Activated T-cell treated with anti-CD3 and anti-CD28 coated beads for 24 hours (primary cell): ENCODE measurements at places on chromosomes 1 and 21.

GRCh38 chr1:190436615-190437014, 41.0 kb downstream of the BRINP3 start:
- DNase-seq = no peak

DNA sequence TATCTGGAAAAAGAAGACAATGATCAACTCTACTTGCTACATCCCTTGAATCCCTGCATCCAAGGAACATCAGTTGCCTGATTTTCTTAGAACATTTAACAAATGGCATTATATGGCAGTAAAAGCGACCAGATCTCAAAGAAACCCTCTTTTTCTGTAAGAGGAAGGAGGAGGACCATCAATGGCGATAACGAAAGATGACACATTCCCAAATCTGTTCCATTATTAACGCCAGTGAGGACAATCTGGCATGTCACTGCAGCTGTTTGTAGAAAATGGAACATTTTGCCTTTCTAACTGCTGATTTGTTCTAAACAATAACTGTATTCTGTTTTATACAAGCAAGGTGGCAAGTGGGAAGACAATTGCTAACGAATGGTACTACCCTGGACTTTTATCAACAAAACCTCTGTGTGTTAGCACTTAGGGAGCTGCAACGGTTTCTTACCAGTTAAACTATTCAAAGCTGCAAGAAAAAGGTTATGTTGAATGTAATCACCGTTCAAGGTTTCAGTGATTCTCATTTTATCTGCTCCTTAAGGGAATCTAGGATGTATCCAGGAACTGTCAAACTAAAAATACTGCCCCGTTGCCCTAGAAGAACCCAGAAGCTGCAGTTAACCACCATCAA, 251.9 kb downstream of the SDCCAG8 start:
- DNase-seq = no peak

- DNase-seq = no peak
Observed at GRCh38 chr1:236381565-236382158, 12.4 kb upstream of the EDARADD start.

DNA sequence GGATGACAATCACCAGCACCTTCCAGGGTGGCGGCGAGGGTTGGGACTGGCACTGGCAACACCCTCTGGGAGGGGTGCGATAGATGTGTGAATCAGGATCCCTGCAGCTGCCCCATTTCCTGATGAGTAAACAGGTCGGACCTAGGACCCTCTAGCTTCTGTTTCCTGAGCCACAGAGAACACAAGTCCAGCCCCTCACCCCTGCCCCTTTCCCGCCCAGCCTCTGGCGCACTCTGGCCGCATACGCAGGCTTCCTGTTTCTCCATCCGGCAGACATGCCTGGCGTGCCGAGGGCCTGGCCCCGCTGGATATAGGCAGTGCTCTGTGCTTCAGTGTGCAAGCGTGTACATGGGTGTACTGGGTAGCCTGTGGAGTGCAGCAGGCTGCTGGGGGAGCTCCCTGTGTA, 4.6 kb downstream of the PEAR1 start:
- DNase-seq = no peak

- no peak for DNase-seq
Observed at GRCh38 chr21:43902441-43902840, 37.4 kb downstream of the AGPAT3 start.
